ENCODE measurements at places on chromosomes 7 and 10. TPM values are rescaled to one million over a fixed set of nuclear protein-coding genes. Genes with fewer than 3 reads are reported as not detected.
A peak's percentile ranks its signal among the peaks of the same experiment; 100 is the strongest.

The DPP6 gene
- not detected for total RNA-seq

The GPR141 gene
- not detected for total RNA-seq

DNA sequence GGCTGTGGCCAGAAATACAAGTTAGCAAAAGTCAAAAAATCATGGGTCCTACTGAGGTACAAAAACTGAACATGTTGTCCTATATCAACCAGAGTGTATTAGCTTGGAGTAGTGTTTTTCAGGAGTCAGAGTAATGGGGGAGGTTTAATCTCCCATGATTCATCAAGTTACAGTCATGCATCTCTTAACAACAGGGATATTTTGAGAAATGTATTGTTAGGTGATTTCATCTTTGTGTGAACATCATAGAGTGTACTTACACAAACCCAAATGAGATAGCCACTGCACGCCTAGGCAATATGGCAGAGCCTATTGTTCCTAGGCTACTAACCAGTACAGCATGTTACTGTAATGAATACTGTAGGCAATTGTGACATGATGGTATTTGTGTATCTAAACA is 14.9 kb upstream of the TES start:
- peaks cover 25% of the 10 kb centered on the region for H3K4me1 ChIP-seq
- peak overlapping the region; percentile 25 for H3K27ac ChIP-seq
- H3K27me3 ChIP-seq, result no peaks in the 10 kb centered on the region

DNA sequence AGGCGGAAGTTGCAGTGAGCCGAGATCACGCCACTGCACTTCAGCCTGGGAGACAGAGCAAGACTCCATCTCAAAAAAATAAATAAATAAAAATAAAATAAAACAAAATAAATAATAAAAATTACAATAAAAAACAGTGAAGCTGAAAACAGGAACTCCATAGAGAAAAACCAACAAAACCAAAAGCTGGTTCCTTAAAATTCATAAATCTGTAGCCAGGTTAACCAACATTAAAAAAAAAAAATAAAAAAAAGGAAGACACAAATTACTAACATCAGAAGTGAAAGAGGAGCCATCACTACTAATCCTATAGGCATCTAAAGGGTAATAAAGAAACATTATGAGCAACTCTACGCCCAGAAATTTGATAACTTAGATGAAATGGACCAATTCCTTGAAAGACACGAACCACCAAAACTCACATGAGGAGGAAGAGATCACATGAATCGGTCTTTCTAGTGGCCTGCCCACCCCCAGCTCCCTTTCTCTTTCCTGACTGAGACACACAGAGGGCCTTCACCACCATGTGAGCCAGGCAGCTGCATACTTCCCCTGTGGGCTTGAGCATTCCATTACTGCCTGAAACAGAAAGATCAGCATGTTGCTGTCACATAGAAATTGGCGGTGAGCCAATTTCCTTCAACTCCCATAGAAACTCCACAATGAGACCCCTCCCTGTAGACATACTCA is 208.7 kb downstream of the MAD1L1 start:
- DNase-seq, result no peak
- no peak overlapping the region for H3K27ac ChIP-seq
- no peak overlapping the region for H3K4me3 ChIP-seq
- H3K36me3 ChIP-seq, result no peaks in the 10 kb centered on the region

DNA sequence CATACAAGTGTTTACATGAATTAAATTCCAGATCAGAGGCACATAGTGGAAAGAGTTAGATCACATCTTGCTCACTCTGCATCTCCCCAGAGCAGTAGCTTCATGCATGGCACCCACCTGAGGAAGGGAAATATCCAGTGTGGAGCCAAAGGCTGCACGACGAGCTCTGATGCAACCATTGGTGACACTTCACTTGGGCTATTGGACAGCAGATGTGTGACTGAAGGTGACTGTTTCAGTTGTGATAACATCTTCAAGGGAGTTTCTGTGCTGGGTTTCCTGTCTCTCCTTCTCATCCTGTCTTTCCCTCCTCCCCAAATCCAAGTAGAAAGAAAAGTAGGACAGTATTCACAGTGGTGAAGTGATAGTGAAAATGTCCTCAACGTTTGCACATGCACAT is 115.0 kb downstream of the TAF3 start:
- H3K27ac ChIP-seq, result no peak overlapping the region
- no peaks in the 10 kb centered on the region for H3K27me3 ChIP-seq
- no peak overlapping the region for H3K4me3 ChIP-seq
- H3K36me3 ChIP-seq, result no peaks in the 10 kb centered on the region
- no peak for DNase-seq

DNA sequence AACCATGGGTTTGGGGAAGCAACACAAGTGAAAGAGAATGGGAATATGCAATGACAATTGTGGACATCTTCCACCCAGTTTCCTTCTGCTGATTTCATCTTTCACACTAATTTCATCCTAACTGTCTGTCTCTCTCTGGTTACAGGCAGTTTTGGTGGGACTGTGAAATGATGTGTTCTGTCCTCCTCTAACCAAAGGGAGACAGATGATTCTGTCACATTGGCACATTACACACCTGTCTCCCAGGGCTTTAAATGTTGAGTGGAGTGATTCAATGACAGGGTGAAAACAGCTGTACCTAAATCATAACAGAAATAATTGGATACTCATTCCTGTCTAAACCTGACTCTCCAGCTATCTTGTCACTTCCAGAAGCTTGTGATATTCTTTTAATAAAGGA is 60.0 kb downstream of the DGKB start:
- no peaks in the 10 kb centered on the region for H3K27me3 ChIP-seq
- no peak overlapping the region for H3K27ac ChIP-seq
- H3K36me3 ChIP-seq, result no peaks in the 10 kb centered on the region
- no peak for DNase-seq
- no peak overlapping the region for H3K4me3 ChIP-seq
- H3K4me1 ChIP-seq, result no peaks in the 10 kb centered on the region

GRCh38 chr7:128450409-128450808 is 5.3 kb upstream of the HILPDA start:
- DNase-seq, result no peak
- H3K4me1 ChIP-seq, result peaks cover 14% of the 10 kb centered on the region
- no peak overlapping the region for H3K4me3 ChIP-seq
